ENCODE measurements at places on chromosomes 11 and 22.

DNA sequence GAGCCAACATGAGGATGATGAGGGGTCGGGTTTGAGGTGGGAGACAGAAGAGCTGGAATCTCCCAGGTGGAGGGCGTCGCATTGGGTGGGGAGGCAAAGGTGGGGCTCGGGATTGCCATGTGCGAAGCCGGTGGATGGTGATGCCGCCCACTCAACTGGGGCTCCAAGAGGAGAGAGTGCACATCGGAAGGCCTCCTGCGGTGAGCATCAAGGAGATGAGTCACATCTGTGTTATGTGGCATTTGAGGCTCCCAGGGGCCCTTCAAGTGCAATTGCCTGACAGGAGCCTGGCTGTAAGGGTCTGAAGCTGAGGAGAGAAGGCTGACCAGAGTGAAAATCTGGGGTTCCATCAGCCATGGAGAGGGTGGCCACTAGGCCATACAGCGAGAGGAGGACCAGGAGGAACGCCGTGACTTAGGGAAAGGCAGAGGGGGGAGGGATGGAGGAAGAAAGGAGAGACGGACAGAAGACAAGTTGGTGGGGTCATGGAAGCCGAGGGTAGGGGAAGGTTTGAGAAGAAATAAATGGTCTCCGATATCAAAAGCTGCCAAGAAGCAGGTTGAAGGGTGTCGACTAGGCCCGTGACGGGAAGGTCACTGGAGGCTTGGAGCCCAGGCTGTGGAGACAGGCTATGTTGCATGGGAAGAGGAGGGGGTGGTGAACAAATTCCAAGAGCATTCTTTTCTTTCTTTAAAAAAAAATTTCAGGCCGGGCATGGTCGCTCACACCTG is 21.3 kb downstream of the RASD2 start:
- DNase-seq = no peak

DNA sequence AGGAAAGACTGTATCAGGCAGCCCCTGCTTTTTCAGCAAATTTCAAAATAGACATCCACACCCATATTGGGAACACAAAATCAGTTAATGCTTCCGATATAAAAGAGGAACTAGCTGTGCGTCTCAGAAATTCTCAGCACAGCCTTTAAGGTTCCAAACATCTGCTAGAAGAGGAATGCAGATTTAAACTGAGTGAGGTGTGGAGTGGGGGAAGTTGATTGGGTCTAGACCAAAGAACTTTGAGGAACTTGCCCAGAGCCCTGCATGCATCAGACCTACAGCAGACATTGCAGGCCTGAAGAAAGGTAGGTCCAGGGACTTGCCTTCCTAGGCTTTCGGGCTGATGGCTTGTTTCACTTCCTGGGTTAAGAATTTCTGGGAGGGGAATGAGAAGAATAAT is at the start of gene MS4A4A:
MS4A4A (plus strand) TSS at position 255 of the 400 bp plus-strand sequence; CDS start at position 265, 10 bp downstream.
- DNase-seq = no peak

- DNase-seq = no peak
Observed at GRCh38 chr11:125903711-125904659, at the start of gene DDX25. Gene DDX25 (plus strand): TSS chr11:125904508. CDS start chr11:125904518, 10 bp downstream.

- no peak for DNase-seq
Observed at GRCh38 chr11:11463405-11463804, 110.4 kb upstream of the CSNK2A3 start.

DNA sequence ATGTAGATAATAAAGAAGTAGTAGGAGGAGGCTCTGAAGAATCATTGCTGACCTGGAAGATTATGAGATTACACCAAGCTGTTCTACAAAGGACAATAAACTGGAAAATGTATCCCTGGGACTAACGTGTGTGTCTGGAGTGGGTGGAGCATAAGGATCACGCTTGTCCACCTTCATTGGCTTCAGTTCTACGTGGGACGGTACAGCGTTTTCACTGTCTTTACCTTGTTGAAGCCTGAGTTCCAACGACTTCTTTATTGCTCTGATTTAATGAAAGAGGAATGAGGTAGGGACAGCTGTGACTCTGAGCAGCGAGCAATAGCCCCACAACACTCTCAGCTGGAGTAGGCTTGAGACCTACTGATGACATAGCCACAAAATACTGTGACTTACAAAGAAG is 87.0 kb downstream of the ARHGAP42 start:
- DNase-seq = no peak

DNA sequence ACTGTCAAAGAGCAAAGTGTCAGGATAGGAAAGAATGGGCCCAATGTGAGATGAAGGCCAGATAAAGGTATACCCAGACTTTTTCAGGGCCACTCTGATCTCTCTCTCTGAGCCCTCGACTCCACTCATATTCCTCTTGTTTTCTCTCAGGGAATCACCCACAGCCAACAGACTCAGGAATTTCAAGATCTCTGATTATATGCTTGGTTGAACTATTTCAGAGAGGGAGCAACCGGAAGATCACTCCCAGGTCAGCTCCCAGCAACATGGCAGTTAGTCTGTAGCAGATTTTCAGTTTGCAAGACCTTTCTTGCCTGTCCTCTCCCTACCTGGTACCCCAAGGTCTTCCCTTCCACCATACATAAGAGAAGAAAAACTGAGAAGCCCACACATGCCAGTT is 102.5 kb downstream of the C11orf58 start:
- DNase-seq = no peak

DNA sequence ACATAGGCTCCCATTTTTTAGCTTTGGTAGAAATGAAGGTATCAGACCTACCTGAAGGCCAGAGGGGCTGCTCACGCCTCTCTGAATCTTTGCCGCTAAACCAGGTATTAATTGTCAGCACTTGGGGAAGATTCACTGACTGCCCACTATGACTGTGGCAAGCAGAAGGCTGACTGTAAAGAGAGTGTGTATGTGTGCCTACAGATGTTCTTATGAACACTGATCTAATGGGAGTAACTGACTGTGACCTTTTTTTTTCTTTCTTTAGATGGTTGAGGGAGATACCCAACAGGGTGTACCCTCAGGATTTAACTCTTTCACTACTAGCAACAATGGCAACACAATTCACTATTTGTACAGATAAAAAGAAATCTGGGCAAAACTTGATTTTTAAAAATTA is at the start of gene RAG2:
RAG2 (minus strand) TSS at position 186 of the 400 bp plus-strand sequence. CDS start 4,068 bp downstream, outside the sequence.
- DNase-seq = no peak

GRCh38 chr11:130514851-130515250 is 66.4 kb downstream of the ADAMTS15 start:
- DNase-seq = no peak

DNA sequence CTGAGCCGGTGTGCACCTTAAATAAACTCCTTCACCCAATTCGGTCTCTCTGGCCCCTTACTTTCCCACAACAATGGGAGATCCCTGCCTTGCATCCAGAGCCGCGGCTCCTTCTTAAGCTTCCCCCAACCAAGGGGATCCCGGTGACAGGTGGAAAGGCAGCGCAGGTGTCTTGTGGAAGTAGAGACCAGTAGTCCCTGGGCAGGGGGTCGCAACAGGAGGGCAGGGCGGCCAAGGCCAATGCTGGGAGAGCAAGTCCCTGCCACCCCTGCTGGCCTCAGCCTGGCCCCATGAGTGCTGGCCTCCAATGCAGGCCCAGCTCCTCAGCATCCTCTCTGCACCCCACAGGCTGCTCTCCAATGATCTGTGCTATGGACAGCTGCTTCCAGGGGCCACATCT is 7.9 kb upstream of the SYT12 start:
- DNase-seq = no peak

DNA sequence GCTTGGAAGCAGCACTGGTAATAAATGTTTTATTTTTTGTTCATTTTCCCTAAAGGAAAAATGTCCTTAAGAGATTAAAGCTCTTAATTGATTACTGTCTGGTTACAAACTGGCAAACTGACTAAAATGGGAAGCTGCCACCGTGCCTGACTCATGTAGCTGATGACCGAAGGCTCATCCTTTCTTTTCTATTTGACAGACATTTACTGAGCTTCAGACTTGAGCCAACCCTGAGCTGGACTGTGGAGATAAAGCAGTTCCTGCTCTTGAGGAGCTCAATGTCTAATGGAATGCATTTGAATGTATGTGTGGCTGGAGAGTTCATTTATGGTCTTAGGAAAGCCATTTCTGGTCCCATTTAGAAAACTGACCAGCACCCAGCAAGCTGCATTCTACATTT is 91.3 kb downstream of the RNF169 start:
- DNase-seq = no peak

- no peak for DNase-seq
Observed at GRCh38 chr11:41201156-41201555, 258.3 kb downstream of the LRRC4C start.

GRCh38 chr22:41557401-41558240 is 3.2 kb upstream of the CSDC2 start:
- no peak for DNase-seq

- DNase-seq = no peak
Observed at GRCh38 chr11:22802861-22803260, 26.7 kb downstream of the SVIP start.

GRCh38 chr11:130582981-130583380 is 134.5 kb downstream of the ADAMTS15 start:
- no peak for DNase-seq

DNA sequence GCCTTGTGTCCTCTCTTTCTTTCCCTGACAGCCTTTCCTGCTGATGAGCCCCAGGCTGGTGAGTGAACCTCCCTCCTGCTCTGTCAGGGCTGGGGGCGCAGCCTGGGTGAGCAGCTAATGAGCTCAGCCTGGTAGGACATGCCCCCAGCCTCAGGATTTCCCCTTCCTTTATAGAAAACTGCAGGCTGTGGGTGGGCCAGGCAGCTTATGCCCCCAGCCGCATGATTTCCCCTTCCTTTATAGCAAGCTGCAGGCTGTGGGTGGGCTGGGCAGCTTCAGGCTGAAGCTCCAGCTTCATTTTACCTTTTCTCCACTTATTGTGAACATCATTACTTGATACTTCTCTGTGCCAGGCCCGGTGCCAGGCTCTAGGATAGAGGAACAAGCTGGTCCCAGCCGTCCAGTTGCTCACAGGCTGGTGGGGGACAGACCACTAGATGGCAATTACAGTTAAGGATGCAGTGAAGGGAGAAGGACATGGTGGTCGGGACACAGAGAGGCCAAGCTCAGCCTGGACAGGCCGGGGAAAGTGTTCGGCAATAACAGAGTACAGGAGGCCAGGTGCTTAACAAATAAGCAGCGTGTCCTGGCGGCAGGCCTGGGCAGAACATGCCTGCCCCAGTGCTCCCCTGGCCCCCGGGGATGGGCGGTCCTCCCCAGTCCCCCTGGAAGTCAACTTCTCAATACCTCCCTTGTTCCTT is 5.3 kb downstream of the LGALS12 start:
- no peak for DNase-seq

DNA sequence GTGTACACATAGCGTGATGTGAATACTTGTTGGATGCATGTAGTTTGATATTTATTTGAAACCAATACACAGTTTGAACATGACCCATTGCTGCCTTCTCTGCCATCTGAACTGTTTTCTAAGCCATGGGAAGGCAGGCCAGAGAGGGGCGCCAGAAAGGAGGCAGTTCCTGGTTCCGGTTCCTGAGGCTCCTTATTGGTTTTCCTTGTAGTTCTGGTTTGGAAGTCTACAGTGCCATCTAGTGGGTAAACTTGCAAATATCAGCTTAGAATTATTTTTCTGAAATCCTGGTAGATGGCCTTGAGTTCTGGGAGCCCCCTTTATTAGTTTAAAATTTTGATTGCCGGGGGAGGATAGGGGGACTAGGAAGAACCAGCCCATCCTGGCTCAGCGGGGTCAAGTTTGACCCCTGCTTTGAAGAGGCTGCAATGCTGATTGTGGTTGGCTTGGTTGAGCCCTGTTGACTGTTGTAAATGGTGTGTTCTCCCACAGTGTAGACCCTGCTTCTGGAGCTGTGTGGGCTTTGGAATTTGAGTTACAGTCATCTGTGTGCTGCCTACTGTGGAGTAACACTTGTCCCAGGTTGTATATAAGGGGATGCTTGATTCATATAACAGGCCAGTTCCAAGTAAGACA is 48.4 kb downstream of the GRAMD1B start:
- no peak for DNase-seq

DNA sequence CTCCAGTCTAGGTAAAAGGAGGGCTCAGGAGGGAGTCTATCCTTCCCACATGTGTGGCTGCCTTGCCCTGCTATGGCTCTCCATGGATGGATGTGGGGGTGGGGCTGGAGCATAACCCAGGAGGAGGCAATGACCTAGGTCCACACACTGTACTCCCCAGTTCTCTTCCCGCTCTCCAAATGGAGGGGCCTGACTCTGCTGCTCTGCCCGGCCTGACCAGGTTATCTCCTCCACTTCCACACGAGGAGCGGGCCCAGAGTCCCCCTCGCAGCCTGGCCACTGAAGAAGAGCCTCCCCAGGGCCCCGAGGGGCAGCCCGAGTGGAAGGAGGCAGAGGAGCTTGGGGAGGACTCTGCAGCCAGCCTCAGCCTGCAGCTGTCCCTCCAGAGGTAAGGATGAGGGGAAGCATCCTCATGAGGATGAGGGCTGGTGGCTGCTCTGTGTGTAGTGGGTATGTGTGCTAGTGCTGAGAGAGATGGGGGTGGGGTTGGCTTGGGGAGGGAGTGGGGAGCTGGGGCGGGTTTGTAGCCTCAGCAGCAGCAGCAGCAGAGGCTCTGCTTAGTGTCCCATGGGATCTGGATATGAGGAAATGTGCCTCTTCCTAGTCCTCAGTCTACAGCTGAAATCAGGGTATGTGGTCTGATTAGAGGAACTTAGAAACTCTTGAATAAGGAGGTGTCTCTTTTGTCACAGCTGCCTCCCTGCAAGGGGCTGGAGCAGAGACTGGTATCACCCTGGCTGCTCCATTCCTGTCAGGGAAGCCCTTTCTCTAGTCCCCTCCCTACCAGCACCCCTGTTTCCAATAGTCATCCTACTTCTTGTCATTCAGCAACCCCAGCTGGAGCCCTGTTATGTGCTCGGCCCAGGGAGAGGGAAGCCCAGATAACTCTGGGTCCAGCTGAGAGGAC is 54.1 kb downstream of the CEP164 start:
- no peak for DNase-seq

GRCh38 chr11:73141031-73141308 is 1.1 kb downstream of the FCHSD2 start:
- DNase-seq = no peak

GRCh38 chr11:63915961-63916836 is 765 bp downstream of the RCOR2 start:
- DNase-seq = no peak

DNA sequence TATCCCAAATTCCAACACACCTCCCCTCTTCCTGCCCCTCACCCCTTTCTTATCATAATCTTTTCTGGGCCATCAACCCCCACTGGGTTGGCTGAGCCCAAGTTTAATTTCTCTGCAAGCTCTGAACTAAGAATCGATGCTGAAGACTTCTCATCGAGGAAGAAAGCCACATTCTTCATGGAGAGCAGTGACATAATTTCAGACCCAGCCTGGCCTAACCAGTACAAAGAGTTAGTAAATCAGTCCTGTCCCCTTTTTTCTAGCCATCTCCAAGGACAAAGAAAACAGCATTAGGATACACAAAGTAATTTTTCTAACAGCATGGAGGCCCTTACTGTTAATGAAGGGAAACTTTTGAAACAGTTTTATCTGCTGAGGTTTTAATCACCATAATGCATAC is 45.0 kb downstream of the KCNJ1 start:
- DNase-seq = no peak

All from stimulated activated CD4-positive, alpha-beta T cell treated with anti-CD3 and anti-CD28 coated beads, TNF-alpha, amount 100 ng/mL, for 4 hours (primary cell).